ENCODE measurements at places on chromosomes 11 and 22.

GRCh38 chr11:129365816-129366215 is 9.8 kb upstream of the BARX2 start:
- DNase-seq = no peak

- no peak for DNase-seq
These were observed 7.5 kb upstream of the FOLR2 start for GRCh38 chr11:72209101-72209500.

DNA sequence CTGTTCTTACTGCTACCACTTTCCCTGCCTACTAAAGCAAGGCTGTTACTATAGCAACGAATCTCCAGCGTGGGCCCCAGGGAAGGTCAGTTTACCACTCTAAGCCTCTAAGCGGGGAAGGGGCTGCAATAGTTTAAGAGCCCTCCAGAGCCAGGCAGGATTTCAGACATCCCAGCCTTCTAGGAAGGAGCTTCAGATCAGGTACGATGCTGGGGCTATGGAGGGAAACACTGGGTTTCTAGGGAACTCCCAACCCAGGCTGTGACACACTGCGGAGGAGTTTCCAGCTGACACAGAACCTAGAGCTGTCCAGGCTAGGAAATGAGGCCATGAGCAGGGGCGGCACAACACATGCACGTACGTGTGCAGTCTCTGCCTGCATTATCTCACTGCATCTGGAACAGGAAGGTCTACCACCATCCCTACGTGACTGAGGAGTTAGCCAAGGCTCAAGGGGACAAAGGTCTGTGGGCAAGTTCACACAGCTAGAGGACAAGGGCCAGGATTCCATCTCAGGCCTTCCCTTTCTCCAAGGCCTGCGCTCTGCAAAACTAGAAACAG is 20.4 kb downstream of the HPS4 start:
- no peak for DNase-seq

DNA sequence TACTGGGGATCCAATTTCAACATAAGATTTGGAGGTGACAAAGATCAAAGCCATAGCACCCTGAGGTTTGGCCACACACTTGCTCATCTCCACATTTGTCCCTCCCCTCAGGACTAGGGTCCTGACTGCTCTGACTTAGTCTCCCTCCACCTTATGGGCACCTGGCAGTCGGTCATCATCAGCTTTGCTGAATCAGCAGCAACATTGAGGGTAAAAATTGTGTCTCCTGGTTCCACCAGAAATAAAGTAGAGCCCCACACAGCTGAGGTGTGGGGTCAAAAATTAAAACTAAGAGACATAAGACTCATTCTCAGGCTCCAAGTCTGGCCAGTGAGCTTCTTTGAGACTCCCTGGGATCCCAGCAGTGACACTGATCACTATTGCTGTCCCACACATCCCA is 56.2 kb downstream of the GGTLC2 start:
- no peak for DNase-seq

- no peak for DNase-seq
These were observed 29.6 kb downstream of the AMPD3 start for GRCh38 chr11:10484461-10485180.

DNA sequence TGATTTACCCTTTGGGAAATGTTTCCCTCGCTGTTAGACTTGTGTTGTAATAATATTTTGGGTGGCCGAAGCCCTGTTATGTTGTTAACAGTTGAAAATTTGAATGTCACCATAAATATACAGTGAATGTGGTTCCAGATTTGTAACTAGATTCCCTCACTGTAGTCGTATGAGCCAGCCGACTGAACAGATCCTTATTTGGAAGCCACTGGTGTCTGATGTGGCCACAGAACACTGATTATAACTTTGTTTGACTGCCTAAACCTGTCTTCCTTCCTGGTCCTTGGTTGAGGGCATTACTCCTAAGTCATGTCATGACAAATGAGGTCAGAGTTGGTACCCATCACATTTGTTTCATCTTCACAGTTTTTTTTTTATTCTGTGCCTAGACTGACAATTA is 45.4 kb downstream of the YAP1 start:
- no peak for DNase-seq
